ENCODE measurements at places on chromosomes 2 and 18.

DNA sequence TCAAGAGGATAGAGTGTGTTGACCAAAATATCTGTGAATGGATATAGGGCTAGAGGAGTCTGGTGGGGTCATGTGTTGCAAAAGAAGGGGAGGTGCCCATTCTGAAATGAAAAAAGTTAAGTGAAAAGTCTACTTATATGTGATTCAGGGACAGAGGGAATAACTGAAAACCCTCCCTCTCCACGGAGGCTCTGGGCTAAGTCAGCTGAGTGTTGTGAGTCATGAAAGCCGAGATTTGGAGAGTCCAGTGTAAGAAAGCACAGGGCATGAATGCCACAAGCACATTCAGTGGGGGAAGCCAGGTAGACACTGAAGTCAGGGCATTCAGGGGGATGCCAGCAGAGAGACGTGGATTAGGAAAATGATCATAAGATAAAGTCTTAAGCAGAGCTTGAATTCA is 871.9 kb downstream of the TSN start:
- no peaks in the 10 kb centered on the region for H3K27me3 ChIP-seq
- no peak for ATAC-seq
- no peak overlapping the region for H3K27ac ChIP-seq
- H3K4me3 ChIP-seq = no peak overlapping the region
- no peaks in the 10 kb centered on the region for H3K36me3 ChIP-seq

DNA sequence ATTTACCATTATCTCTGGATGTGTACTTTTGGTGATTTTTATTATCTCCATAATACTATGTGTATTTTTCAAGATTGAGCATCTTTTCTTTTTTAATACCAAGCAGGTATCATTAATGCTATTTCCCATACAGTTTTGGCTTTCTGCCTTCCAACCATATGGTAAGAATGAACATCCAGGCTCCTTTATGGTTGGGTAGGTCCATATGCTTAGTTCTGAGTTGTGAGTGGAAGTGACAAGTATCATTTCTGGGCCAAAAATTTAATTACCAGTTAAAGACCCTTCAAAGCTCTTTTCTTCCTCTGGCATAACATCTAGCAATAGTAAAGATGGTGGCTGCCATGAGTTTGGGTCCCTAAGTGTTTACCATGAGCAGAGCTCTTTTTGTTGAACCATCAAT is 4.3 kb upstream of the RBM43 start:
- no peak overlapping the region for H3K4me3 ChIP-seq
- H3K27ac ChIP-seq = no peak overlapping the region
- peaks cover 2% of the 10 kb centered on the region for H3K4me1 ChIP-seq
- H3K36me3 ChIP-seq = peaks cover 15% of the 10 kb centered on the region

DNA sequence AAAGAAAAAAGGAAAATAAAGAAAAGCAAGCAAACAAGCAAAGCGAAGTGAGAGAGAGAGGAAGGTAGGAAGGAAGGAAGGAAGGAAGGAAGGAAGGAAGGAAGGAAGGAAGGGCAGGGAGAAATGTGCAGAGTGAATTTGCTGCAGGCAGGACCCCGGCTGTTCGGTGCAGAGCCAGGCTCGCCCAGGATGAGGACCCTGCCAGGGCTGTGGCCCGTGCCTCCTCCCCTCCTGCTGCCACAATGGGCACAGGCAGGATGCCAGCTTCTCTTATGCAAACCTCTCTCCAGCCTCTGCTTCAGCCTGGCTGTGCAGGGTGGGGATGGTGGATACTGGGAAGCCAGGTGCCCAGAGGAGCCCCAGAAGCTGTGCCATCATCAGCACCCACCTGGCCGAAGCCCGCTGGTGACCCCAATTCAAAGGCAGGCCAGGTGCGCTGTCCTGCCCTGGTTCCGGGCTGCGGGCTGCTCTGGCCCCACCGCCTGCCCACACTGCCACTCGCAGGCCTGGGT is 3.2 kb downstream of the GPR17 start:
- no peak for ATAC-seq
- no peak overlapping the region for H3K27ac ChIP-seq
- H3K27me3 ChIP-seq = no peaks in the 10 kb centered on the region
- H3K4me3 ChIP-seq = peak overlapping the region; percentile 39
- no peaks in the 10 kb centered on the region for H3K36me3 ChIP-seq

DNA sequence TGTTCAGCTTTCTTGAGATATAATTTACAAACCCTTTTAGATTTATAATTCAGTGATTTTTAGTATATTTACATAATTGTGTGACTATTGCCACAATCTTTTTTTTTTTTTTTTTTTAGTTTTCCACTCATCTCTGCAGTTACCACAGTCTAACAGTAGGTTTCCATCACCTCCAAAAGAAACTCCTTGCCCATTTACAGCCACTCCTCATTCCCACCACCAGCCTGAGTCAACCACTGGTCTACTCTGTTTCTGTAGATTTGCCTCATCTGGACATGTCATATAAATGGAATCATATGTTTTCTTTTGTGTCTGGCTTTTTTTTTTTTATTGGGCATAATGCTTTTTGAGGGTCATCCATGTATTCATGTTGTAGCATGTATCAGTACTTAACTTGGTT is 16.1 kb downstream of the MTX2 start:
- no peak for ATAC-seq
- H3K4me3 ChIP-seq = no peak overlapping the region
- no peak overlapping the region for H3K27ac ChIP-seq
- no peaks in the 10 kb centered on the region for H3K36me3 ChIP-seq

GRCh38 chr2:28343971-28344715 is 48.5 kb upstream of the FOSL2 start:
- H3K27me3 ChIP-seq = no peaks in the 10 kb centered on the region
- no peak overlapping the region for H3K4me3 ChIP-seq
- ATAC-seq = no peak
- peaks cover 10% of the 10 kb centered on the region for H3K4me1 ChIP-seq

DNA sequence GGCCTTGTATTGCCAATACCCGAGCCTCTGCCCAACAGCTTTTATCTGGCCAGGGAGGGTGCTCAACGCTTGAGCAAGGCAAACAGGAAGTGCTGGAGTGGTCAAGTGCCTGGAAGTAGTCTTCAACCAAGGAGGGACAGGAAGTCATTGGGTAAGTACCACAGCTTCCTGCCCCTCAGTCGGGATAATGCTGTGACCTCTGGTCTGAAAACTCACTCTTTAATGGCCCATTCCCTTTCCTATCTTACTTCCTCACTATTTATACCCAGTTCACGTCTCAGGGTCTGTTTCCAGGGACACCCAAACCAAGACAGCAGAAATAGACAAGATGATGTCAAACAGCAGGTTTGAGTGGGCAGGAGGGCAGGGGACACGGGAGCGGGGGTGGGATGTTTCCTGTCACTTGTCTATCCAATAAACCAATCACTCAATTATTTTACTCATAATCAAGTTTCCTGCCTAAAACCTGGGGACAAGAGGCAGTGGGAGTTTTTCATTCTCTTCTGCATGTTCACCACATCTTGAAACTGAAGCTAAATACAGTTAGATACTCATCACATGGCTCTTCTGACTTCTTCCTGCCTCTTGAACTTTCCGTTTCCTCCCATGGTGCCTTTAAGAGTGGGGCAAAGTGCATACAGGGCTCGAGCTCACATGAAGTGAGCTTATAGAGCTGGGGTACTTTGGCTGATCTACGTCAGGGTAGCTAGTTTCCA is 68.9 kb upstream of the CAB39 start:
- no peaks in the 10 kb centered on the region for H3K36me3 ChIP-seq
- H3K4me3 ChIP-seq = peak overlapping the region; percentile 74
- H3K27ac ChIP-seq = peak overlapping the region; percentile 91
- H3K27me3 ChIP-seq = no peaks in the 10 kb centered on the region
- ATAC-seq = peak; percentile 94

GRCh38 chr2:96594691-96595152 is 43.4 kb downstream of the KANSL3 start:
- peak overlapping the region; percentile 75 for H3K4me3 ChIP-seq
- H3K27me3 ChIP-seq = no peaks in the 10 kb centered on the region
- peaks cover 31% of the 10 kb centered on the region for H3K4me1 ChIP-seq
- ATAC-seq = peak; percentile 88
- H3K36me3 ChIP-seq = peaks cover 77% of the 10 kb centered on the region

DNA sequence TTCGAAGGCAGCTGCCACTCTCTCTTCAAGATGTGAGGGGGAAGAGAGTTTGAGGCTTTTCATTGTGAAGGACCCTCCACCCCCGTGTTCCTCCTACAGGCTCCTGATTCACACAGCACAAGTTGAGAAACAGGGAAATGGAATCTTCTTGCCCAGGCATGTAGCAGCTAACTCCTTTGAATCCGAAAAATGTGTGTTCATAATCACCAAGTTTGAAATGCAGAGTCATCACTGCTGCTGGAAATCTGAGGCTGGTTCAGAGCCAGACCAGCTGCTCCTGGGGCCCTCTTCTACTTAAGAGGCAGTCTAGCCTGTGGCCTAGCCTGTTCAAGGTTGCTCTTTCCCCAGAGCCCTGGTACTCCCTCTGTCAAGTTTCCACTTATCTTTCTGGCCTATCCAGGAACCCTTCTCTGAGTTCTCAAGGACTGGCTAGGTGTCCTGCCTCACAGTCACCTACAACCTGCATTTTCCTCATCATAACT is 166.4 kb downstream of the TMEM247 start:
- H3K27ac ChIP-seq = no peak overlapping the region
- H3K4me1 ChIP-seq = peaks cover 3% of the 10 kb centered on the region
- H3K4me3 ChIP-seq = no peak overlapping the region

DNA sequence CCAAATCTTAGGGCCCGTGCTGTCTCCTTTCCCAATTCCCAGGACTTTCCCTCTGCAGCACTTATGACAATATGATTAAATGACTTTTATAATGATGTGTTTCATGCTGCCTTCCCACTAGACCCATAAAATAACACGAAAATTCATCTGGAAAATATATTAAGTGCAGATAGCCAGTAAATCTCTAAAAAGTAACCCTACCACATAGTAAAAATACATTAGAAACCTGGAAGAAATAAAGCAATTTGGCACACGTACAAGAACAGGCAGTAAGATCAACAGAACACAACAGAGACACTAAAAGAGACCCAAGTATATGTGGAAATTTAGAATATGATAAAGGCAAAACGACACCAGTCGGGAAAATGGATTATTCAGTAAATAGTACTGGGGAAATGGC is 30.2 kb upstream of the POMC start:
- H3K4me3 ChIP-seq = no peak overlapping the region
- H3K27me3 ChIP-seq = no peaks in the 10 kb centered on the region
- no peak for ATAC-seq
- H3K27ac ChIP-seq = no peak overlapping the region
- H3K36me3 ChIP-seq = no peaks in the 10 kb centered on the region

- no peak overlapping the region for H3K27ac ChIP-seq
- no peaks in the 10 kb centered on the region for H3K36me3 ChIP-seq
- no peak overlapping the region for H3K4me3 ChIP-seq
- H3K27me3 ChIP-seq = peaks cover 18% of the 10 kb centered on the region
- ATAC-seq = no peak
- H3K4me1 ChIP-seq = no peaks in the 10 kb centered on the region
Measured at GRCh38 chr2:98295275-98295674, 51.0 kb upstream of the CNGA3 start.

- H3K27ac ChIP-seq = no peak overlapping the region
- no peak overlapping the region for H3K4me3 ChIP-seq
- peak; percentile 87 for ATAC-seq
- H3K4me1 ChIP-seq = peaks cover 4% of the 10 kb centered on the region
Measured at GRCh38 chr2:152445791-152446201, 110.8 kb downstream of the FMNL2 start.

- H3K27me3 ChIP-seq = no peaks in the 10 kb centered on the region
- H3K36me3 ChIP-seq = no peaks in the 10 kb centered on the region
- no peak for ATAC-seq
- peaks cover 15% of the 10 kb centered on the region for H3K4me1 ChIP-seq
- no peak overlapping the region for H3K4me3 ChIP-seq
Measured at GRCh38 chr2:12824351-12824777, 107.6 kb downstream of the TRIB2 start.

- no peak overlapping the region for H3K27ac ChIP-seq
- H3K4me3 ChIP-seq = no peak overlapping the region
- no peak for ATAC-seq
- no peaks in the 10 kb centered on the region for H3K4me1 ChIP-seq
- H3K36me3 ChIP-seq = no peaks in the 10 kb centered on the region
- peaks cover 4% of the 10 kb centered on the region for H3K27me3 ChIP-seq
Measured at GRCh38 chr2:26899500-26900164, 51.7 kb downstream of the DPYSL5 start.

DNA sequence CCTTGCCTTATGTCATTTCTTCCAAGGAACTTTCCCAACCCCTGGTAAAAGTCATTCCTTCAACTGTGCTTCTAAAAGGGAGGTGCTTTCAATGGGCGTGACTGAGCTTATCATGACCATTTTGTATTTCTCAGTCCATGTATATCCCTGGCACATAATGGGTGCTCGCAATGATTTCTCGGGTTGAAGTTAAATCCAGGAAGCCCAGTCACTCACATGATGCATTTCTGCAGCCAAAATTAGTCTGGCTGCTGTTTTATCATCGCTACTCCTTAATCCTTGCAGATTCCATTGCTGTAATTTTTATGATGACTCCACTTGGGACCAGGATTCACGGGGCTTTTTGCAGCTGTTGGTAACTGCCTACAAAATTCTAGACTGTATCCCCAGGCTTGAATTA is 25.9 kb upstream of the RFX8 start:
- H3K4me1 ChIP-seq = peaks cover 11% of the 10 kb centered on the region
- H3K27ac ChIP-seq = no peak overlapping the region
- no peaks in the 10 kb centered on the region for H3K36me3 ChIP-seq
- no peak for ATAC-seq

GRCh38 chr2:37441055-37441454 is 96.6 kb downstream of the QPCT start:
- H3K27ac ChIP-seq = no peak overlapping the region
- ATAC-seq = peak; percentile 63
- no peak overlapping the region for H3K4me3 ChIP-seq
- H3K4me1 ChIP-seq = no peaks in the 10 kb centered on the region
- no peaks in the 10 kb centered on the region for H3K27me3 ChIP-seq
- H3K36me3 ChIP-seq = no peaks in the 10 kb centered on the region

DNA sequence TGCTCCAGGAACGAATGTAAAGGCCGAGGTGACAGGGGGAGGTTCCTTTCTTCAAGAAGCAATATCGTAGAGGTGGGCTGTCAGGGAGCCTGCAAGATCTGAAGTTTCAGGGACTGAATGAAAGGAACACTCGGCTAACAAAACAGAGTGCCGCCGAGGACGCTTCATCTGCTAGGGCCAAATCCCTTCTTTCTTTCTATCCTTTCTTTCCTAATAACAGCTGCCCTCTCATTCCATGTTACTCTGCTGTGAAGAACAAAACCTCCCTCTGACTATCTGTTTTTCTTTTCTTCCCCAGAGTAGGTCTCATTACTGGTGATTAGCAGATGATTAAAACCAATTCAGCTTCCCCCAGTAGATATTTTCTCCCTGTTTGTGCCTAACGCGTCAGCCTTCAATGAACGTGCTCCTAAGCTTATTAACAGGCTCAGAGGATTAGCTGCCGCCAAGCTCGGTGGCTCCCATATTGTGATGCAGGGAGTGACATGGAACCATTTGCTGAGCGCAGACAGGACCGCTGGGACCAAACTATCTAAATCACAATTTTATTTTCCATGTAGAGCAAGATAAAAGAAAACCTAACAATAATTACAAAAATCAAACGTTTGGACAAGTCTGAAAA is 414.6 kb downstream of the TMEM182 start:
- peaks cover 3% of the 10 kb centered on the region for H3K27me3 ChIP-seq
- H3K4me1 ChIP-seq = no peaks in the 10 kb centered on the region
- H3K27ac ChIP-seq = no peak overlapping the region
- no peak overlapping the region for H3K4me3 ChIP-seq
- no peak for ATAC-seq

GRCh38 chr2:28649481-28650265 is 102.0 kb upstream of the PPP1CB start:
- H3K27me3 ChIP-seq = no peaks in the 10 kb centered on the region
- ATAC-seq = peak; percentile 99
- H3K36me3 ChIP-seq = no peaks in the 10 kb centered on the region
- peak overlapping the region; percentile 71 for H3K4me3 ChIP-seq
- H3K4me1 ChIP-seq = peaks cover 27% of the 10 kb centered on the region

GRCh38 chr2:60818272-60818671 is 62.2 kb downstream of the PAPOLG start:
- H3K4me1 ChIP-seq = peaks cover 34% of the 10 kb centered on the region
- peaks cover 6% of the 10 kb centered on the region for H3K36me3 ChIP-seq
- peak overlapping the region; percentile 93 for H3K27ac ChIP-seq
- H3K27me3 ChIP-seq = no peaks in the 10 kb centered on the region
- H3K4me3 ChIP-seq = peak overlapping the region; percentile 80
